ENCODE measurements at places on chromosomes 3 and 15.

GRCh38 chr15:27019687-27020086, 48.7 kb downstream of the GABRG3 start:
- DNase-seq = no peak

DNA sequence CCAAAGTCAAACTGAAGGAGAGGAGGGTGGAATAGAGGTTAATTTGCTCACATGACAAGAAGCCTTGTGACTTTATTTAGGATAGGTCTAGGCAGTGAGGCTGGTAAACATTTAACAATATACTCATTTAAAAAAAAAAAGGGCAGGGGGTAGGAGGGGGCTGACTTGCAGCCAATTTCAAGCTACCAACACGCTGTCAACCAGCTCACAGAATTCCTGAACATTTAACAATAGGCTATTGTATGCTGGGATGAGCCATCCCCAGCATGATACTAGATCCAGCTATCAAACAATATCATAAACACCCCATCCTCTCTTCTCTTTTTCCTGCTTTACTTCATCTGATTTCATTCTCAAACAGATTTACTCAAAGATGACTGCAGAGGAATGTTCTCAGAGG, 1096.3 kb upstream of the CFAP20DC start:
- no peak for DNase-seq

- no peak for DNase-seq
Measured at GRCh38 chr3:118666-119065, 77.9 kb upstream of the CHL1 start.

- DNase-seq = no peak
Measured at GRCh38 chr15:58549785-58550074, 117.9 kb downstream of the LIPC start.

DNA sequence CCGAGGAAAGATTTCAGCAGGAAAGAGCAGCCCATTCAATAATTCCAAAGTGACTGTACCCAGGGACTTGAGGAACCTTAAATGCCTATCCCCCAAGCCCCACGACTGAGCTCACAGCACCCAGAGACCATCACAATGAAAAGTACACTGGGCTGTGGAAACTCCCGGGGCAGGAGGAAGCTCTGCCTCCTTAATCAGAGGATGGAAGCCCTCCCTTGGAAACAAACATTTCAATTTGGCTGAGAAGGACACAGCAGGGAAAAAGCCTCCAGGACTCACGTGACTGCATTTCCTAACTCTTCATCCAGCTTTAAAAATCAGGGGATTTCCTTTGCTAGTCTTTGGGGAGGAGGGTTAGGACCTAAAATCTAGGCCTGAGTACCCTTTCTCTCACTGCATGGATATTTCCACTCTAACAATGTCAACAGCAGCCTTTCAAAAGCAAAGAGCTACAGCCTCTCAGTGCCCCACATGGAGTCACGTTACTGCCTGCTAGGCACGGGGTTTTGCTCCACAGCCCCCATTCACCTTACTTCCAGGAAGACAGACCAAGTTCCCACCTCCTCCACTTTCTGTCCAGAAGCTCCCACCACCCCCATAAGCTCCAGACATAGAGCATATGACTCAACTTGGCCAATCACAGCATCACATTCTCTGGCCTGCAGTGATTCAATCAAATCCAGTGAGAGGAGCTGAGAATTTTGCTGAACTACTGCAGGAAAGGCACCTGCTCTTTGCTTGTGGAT, 68.9 kb upstream of the WNT5A start:
- DNase-seq = no peak

GRCh38 chr3:58109752-58110151, 101.0 kb downstream of the DNASE1L3 start:
- no peak for DNase-seq

DNA sequence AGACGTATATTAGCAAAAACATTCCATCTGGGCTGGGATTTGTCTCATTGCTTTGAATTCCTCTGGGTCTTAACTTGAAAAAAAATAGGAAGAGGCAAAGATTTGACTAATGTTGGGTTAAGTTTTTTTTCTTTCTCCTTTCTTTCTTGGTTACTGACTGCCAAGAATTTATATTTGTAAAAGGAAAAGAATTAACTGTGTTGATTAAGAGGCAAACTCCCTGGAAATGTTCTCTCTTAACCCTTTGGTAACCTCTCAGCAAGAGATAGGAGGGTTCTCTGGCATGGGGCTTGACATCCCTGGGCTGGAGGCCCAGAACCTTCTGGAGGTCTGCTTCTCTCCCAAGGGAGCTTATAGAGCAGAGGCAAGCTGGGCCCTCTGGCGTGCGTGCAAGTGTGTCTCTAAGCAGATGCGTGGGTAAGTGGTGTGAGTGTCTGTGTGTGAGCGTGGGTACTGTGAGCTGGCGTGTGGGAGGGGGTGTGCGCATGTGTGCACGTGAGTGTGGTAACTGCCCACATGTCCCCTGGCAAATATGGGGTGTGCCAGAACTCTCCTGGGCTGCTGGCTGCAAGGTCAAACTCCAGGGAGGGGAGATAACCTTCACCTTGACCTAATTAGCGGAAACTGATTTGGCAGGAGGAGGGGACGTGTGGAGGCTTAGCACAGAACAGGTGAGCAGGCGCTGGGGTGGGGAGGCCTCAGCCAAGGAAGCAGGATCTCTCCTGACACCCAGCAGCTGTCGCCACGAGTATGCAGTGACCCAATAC, 49.4 kb upstream of the MAGEF1 start:
- no peak for DNase-seq

DNA sequence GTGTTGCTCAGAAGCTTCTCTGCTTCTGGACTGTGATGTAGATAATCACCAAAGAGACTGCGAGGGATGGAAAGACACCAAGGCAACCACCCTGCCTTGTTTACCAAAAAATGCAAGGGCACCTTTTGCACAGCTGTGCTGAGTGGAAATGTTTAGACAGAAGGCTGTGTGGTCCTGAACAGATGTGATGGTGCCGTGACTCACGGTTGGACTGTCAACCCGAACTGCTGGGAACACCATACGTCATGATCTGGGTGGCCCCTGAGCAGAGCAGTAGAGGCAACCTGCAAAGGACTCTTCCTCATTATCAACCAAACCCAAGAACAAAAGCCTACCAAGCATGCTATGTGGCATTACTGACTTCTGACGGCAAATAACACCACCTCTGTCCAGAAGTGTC, 61.3 kb upstream of the LPP start:
- no peak for DNase-seq

DNA sequence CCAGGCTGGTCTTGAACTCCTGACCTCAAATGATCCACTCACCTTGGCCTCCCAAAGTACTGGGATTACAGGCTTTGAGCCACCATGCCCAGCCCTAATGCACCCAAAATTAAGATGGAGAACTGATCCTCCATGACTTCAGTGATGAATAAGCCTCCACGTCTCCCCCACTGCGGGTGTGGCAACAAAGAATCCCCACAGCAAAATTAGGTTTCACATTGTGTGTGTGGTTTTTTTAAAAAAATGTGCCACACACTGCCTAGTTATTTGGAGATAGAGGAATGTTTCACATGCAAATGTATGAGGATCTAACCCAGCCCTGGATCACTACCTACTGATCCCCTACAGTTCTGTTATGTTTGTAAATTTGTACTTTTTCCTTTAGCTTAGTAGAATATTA, 17.3 kb downstream of the HDAC11 start:
- no peak for DNase-seq

DNA sequence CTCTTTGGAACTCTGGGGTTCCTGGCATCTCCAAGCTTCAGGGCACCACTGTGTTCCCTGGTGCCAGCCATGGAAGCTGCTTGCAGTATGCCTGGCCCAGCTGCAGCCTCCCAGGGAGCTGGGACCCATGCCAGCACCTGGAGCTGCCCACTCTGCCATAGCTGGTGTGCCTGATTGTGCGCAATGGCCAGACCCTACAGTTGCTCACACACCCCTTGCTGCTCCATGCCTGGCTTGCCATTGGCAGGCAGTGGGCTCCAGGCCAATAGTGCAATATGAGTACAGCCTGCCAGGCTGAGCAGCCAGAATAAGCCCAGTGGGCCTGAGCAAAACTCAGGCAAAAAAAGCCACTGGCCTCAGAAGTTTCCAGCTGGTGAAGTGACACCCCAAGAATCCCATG, 43.8 kb upstream of the LRRFIP2 start:
- DNase-seq = no peak

DNA sequence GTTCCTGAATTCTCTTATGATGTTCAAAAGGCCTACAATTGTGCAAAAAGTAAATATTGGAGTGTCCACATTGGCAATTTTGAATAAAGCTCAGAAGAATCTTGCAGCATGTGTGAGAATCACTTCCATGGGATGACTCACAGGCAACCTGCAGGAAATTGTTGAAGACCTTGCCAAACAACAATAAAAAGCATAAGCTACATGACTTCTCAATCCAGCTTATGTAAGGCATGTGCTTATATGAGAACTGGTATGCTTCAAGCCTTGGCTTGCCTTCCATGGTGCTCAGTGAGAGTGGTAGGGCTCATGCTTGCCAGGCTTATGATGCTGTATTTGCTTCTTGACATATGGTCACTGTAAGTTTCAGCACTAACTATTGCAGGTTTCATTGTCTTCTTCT, 18.4 kb upstream of the BCHE start:
- no peak for DNase-seq

- DNase-seq = no peak
Measured at GRCh38 chr15:25993506-25993905, 130.4 kb upstream of the ATP10A start.

DNA sequence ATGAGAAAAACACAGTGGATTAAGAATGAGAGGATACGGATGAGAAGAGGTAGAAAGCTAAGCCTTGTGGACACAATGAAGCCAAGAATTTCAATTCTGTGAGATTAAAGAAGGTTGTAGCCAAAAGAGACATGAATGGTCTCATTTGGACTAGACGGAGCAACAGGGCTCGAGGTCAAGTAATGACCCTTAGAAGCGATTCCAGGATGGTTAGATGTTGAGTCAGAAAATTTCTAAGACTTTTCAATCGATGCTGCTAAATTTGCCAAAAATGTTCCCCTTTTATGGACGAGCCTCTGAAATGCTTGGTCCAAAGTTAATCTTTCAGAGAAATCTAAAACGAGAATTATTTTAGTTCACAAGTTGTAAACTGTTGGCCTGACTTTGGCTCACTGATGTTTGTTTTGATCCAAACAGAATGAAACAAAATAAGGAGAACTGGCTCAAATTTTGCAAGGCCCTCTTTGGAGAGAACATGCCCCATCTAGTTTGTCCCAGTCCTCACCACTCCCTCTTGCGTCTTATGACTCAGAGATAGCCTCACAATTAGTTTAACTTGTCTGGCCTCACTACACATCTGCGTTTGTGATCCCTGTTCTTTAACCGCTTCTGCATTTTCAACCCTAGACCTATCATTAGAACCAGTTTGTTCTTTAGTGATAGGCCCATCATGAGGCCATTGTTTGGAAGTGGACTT, 235.5 kb downstream of the PDZRN3 start:
- DNase-seq = no peak

DNA sequence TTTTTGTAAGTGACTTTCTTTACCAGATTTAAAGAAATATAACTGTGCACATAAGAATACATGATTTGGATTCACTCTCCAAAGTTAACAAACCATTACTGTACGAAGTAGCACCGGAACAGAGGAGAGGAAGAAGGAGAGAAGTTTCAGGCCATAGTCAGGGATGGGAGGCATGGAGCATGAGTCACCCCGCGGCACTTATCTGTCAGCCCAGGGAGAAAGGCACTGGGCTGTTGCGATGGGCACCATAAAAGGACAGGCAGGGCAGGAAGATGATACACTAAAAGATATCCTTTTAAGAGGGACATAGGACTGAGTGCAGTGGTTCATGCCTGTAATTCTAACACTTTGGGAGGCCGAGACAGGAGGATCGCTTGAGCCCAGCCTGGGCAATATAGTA, 37.0 kb downstream of the TTC23 start:
- no peak for DNase-seq

DNA sequence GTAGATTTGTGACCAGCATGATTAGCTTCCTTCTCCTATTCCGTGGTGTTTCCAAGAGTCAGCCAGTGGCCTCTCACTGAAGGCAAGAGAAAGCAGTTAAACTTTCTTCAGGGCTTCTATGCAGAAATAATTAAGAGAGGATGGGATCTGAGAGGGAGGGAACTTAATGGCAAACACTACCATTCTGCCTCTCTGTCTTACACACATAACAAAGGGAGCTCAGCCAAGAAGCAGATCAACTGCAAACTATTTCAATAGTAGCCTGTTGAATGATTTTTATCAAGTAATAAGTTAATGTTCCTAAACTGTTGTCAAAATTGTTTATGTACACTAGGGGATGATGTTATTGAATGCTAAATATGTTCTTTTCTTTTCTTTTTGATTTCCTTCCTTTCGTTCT, 11.8 kb downstream of the OXSR1 start:
- DNase-seq = no peak

DNA sequence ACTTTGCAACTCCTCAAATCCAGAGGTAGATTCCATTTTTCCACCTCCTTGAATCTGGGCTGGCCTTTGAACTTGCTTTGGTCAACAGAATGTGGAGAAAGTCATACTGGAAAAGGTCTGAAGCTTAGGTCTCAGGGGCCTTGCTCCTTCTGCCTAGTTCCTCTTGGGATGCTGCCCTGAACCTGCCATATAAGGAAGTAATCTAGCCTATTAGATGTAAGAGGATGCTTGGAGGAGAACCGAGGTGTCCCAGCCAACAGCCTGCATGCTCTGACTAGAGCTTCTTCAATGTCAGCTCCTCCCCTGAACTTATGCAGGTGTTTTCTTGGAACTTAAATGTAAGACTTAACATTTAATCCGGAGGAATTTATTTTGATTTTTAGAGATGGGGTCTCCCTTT, 2.0 kb upstream of the TMED3 start:
- no peak for DNase-seq

DNA sequence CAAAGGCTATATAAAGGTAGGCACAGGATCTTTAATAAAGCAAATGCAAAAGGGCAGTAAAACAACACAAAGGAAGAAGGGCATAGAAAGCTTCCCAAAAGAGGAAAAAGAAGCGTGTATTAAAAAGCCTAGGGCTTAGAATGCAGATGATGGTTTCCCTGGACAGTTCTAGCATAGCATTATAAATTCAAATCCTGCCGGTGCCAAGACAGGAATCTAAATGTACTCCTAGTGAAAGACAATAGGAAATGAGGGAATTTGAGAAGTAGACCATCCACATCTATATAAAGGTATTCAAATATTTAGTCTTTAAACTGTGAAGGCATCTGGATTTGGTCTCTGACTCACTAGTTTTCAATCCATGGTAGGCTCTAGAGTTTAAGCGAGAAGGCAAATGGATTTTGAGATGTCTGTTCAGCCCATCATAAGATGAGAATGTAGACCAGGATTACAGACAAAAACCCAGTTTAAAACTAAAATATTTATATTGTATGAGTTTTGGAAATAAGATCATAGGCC, 431.8 kb downstream of the TBL1XR1 start:
- DNase-seq = no peak

- DNase-seq = no peak
Measured at GRCh38 chr3:10547841-10548783, 42.7 kb upstream of the ATP2B2 start.

- no peak for DNase-seq
Measured at GRCh38 chr15:81400640-81401236, 26.7 kb upstream of the TMC3 start.

GRCh38 chr3:31161889-31162288, 267.4 kb upstream of the GADL1 start:
- DNase-seq = no peak

Measured in T-helper 9 cell (primary cell).